ENCODE measurements at places on chromosomes 16 and 17. TPM values are rescaled to one million over a fixed set of nuclear protein-coding genes. Genes with fewer than 3 reads are reported as not detected.

- H3K27me3 ChIP-seq, result no peaks in the 10 kb centered on the region
- H3K27ac ChIP-seq, result no peak overlapping the region
- peaks cover 8% of the 10 kb centered on the region for H3K36me3 ChIP-seq
- DNase-seq, result no peak
These were observed 6.2 kb downstream of the DUS1L start for GRCh38 chr17:82059272-82060000.

GRCh38 chr16:89815639-89816348, 653 bp downstream of the FANCA start:
- no peak overlapping the region for H3K27ac ChIP-seq
- H3K36me3 ChIP-seq, result peaks cover 26% of the 10 kb centered on the region
- peaks cover 4% of the 10 kb centered on the region for H3K27me3 ChIP-seq
- DNase-seq, result no peak

GRCh38 chr17:7114241-7114874, at the start of gene ASGR2:
TSS of gene ASGR2 (minus strand) at chr17:7114822. CDS start at chr17:7114240, 582 bp downstream.
- 0 out of 2 replicates have a peak within 1 kb of the TSS, but pooled peaks have one; percentile 30 for H3K27ac ChIP-seq
- no peak for DNase-seq
- no peaks in the 10 kb centered on the region for H3K36me3 ChIP-seq

GRCh38 chr17:18968945-18969887, 17.3 kb downstream of the SLC5A10 start:
- H3K36me3 ChIP-seq, result peaks cover 15% of the 10 kb centered on the region
- no peak for DNase-seq
- H3K27me3 ChIP-seq, result no peaks in the 10 kb centered on the region

DNA sequence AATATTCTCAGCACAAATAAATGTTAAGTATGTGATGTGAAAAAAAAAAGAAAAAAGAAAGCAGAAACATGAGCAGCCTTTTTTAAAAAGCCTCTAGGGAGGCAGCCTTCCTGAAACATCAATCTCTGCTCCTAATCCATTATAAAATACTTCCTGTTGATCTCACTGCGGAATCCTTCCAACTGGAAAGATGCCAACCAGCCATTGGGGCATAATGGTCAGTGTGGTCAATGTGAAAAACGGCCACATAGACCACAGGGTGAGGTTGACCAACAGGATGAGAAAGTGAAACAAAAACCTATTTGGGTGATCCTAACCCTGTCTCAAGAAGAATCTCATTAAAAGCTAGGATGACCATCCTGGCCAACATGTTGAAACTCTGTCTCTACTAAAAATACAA, 26.1 kb upstream of the ABCA8 start:
- no peak overlapping the region for H3K27ac ChIP-seq
- no peaks in the 10 kb centered on the region for H3K4me1 ChIP-seq
- peaks cover 4% of the 10 kb centered on the region for H3K27me3 ChIP-seq
- H3K4me3 ChIP-seq, result no peak overlapping the region

Gene CDH3
- 136 TPM for total RNA-seq

Gene GDPD3
- total RNA-seq, result 2.5 TPM

Data from WTC11 (cell line).